Stimulated activated CD8-positive, alpha-beta memory T cell treated with anti-CD3 and anti-CD28 coated beads, Interleukin-2, amount 100 ng/mL, for 1 hour (primary cell): ENCODE measurements at places on chromosomes 2 and 18.

DNA sequence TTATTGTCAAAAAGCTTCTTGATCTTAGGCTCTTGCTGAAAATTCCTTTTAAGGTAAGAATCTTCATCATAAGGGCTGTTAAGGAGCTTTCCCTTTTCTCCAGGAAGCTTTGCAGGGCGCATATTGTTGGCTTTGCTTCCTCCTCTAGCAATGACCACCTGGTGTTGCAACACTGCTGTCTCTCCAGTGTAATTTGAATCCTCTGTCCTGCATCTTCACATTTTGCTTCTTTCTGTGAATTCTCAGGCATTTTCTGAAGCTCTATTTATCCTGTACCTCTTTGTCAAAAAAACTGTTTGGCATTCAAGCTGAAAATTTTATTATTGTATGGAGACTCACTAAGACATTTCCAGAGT, 533.1 kb upstream of the CHAC2 start:
- DNase-seq = no peak

DNA sequence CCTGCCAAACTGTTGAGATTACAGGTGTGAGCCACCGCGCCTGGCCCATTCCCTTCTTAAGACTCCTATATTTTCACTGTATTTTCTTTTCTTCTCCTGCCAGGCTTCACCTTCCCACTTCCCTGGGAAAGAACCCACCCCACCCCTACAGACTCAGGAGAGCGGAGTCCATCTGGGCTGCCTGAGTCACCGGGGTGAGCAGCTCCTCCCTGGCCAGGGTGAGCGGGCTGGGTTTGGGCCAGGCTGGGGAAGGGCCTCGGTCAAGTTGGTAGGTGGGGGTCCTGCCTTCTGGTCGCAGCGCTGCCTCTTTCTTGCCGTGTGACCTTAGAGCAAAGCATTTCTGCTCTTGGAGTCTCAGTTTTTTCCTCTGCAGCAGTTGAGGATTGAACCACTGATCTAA, 2.1 kb upstream of the GAREM2 start:
- no peak for DNase-seq

- no peak for DNase-seq
Observed at GRCh38 chr2:25424426-25425028, 82.8 kb upstream of the DNMT3A start.

DNA sequence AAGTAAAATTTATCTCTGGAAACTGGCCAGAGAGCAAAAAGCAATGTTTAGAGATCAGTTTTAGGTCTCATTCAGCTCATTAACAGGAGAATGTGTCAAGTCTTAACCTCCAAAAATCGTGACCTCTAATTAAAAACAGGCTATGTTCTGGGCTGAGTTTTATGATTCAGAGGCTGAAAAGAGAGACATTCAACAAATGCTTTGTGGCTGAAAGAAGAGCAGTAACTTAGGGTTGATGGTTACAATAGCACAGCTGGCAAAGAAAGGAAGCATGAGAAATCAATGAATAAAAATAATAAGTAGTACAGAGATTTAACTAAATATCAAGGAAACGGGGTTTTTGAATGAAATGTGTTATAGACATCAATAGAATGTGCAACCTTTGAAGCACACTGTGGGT, 13.1 kb downstream of the TGIF1 start:
- no peak for DNase-seq

DNA sequence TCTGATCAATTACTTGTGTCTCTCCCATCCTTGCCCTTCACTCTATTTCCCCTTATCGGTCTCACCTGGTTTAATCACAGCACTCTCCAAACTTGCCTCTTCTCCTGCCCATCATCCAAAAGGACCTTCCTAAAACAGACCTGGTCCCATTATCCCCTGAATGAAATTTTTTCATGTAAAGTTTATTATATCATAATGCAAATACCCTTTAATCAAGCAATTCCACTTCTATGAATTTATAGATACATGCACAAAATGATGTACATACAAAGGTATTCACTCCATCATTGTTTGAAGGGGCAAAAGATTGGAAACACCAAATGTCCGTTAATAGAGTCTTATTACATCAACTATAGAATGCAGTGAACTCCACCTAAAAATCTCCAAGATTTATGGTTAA, 88.1 kb upstream of the PKDCC start:
- no peak for DNase-seq

DNA sequence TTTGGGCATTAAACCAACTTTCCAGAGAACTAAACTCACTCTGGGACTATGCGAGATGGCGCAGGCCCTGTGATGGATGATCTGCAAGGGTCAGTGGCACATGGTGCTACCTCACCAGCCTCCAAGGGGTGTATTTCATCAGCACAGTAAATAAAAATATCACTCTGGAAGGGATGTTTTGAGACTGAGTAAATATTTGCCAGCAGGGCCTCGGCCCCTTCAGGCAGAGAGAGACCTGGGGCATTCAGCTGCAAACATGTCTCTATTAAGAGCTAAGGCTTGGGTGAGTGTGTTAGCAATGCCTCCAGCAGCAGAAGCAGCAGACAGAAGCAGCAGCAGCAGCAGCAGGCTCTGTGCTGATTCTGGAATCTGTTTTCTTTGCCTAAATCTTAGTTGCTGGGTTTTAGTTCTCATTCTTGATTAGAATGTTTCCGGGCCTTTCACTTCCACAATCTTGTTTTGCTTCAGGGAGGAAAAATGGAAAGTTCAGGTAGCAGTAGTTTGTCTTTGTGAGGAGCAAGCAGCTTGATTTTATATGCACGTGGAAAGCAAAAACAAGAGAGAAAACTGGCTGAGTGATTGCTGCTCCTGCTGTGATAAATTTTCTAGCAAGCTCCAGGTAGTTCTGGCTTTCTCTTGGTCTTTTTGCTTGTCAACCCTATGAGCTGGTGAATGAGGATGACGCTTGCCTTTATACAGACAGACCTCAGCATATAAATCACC, 18.6 kb downstream of the ADCYAP1 start:
- DNase-seq = no peak

DNA sequence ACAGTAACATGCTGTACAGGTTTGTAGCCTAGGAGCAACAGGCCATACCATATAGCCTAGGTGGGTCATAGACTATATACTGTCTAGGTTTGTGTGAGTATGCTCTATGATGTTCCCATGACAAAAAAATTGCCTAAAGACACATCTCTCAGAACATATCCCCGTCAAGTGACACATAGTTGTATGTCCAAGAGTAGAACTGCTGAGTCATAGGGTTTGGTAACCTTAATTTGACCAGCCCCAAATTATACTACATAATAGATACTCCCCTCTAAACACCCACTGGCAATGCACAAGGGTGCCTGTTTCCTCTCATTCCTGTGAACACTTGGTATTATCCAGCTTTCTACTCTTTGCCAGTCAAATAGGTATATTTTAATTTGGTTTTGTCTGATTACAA, 161.6 kb downstream of the LCLAT1 start:
- DNase-seq = no peak

DNA sequence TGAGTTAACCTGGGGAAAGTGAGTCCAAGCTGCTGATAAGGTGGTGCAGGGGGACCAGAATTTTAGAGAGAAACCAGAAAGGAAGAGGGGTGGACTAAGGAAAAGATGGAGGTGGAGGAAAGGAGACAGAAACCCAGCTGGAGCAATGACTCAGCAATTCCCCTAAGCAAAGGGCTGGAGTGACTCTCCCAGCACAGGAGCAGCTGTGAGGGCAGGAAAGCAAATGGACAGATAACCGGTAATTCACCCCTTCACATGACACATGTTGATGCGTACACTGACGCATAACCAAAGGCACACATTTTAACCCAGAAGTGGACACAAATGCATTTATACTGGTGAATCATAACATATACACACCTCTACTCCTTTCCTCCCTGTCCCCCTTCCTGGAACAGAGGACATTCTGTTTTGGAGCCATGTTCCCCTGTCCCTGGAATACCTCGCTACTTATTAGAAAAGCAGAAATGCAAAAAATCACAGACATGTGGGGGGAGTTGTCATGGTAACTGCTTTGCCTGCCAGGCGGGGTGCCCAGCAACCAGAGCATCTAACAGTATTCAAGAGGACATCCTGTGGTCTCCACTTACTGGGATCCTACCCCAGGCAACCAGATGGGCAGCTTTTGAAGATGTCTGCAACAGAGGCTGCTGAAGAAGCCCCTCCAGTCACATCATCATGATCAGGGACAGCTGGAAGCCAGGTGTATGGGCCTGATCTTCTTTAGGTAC, 4.7 kb downstream of the CDK5R2 start:
- DNase-seq = no peak

- DNase-seq = no peak
Observed at GRCh38 chr2:235126768-235127167, 175.0 kb downstream of the SH3BP4 start.

DNA sequence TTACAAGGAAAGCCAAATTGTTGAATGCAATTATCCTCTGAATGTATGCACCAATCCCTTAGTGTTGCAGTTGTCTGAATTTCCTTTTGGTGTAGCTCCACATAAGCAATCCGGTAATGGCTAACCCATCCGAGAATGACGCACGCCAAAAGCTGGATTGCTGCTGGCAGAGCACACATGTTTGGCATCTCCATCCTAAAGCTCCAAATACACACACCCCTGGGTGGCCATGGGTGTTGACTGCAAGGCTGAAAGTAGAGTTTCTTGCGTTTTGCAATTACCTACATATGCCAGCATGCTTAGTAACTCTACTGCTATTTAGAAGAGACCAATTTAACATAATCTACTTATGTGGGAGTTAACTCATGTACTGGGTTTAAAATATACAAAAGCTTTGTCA, 53.1 kb downstream of the KCTD1 start:
- DNase-seq = no peak

DNA sequence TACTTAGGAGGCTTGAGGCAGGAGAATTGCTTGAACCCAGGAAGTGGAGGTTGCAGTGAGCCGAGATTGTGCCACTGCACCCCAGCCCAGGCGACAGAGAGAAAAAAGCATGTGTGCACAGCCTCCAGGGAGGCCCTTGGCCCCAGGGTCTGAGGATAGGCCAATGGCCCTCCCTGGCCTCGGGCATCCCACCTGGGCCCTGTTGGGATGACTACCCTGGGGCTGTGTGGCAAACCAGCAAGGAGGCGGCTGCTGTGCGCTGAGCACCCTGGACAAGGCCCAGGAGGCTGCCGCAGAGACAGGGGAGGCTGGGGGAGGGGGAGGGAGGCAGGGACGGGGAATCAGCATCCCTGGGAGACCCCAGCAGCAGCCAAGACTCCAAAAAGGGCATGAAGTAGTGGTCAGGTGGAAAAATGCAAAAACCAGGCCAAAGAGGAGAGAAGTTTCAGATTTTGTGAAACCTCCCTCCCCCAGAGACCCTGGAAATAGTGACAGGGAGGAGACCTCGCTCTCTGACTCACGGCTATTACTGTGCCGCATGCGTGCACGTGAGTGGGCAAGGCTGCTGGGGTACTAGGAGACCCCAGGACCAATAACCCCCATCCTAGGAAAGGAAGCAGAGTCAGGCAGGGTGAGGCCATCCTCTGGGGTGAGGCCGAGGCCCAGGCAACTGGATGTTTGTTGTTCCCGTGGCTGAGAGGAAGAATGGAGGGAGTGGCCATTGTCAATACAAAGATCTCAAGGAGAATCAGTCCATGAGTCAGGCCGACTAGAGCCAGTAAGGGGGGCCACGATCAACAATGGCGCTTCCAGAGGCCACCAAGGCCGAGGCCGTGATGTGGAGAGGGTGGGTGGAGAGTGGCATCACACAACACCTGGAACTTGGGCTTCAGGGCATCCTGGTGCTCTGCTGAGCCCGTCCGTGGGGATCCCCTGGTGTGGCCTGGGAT, 16.0 kb upstream of the B3GNT7 start:
- no peak for DNase-seq

GRCh38 chr2:108910011-108910431, 79.0 kb downstream of the EDAR start:
- no peak for DNase-seq

DNA sequence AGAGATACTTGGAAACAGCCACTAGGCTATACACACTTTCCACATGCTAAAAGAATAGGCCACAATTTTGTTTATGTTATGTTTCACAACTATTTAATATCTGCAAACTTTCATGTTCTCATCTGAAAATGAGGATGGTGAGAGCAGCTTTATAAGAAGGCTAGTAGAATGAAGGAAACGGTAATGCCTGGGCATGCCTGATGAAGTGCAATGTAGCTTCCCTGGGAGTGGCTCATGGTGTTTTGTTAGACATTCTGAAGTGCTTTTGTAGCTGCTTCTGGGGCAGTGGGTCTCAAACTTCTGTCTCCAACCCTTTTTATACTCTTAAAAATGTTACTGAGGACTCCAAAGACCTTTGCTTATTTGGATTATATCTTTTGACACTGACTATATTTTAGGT, 193.3 kb upstream of the VWC2L start:
- no peak for DNase-seq

DNA sequence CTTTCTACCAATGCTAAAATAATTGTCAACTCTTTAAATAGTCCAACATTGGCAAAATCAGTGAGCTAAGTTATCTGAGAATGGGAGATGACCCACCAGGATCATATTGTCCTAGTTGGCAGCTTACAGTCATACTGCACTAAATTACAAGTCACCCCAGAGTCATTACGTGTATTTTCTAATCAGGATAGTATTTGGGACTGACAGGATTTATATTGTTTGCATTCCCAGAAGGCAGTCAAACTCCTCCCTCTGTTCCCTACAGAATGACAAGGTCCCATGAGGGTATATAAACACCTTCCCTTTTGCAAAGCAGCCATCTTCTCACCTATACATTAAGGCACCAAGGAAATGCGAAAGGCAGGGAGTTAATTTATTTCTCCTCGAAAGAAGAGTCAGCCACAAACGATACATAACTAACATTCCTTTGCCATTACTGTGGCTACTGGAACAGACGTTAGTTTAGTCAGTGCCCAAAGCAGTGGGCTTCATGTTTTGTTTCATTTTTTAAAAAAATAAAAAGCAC, 125.3 kb downstream of the ANTXR1 start:
- no peak for DNase-seq

DNA sequence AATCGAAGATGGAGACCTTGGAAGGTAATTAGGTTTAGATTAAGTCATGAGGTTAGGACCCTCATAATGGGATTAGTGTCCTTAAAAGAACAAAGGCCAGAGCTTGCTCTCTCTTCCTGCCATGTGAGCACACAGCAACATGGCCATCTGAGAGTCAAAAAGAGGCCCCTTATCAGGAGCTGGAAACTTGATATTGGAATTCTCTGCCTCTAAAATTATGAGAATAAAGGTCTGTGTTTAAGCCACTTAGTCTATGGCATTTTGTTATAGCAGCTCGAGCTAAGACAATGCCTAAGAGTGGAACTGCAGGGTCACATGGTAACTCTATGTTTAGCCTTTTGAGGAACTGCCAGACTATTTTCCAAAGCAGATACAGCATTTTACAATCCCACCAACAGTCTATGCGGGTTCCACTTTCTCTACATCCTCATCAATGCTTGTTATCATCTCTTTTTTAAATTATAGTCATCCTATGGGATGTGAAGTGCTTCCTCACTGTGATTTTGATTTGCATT, 42.4 kb downstream of the THADA start:
- DNase-seq = no peak

- DNase-seq = no peak
Observed at GRCh38 chr2:17605696-17606095, 65.2 kb downstream of the VSNL1 start.

GRCh38 chr2:69243652-69244051, 143.4 kb downstream of the GFPT1 start:
- no peak for DNase-seq
